Colonic mucosa (tissue), 4 donors: ENCODE measurements at places on chromosomes 11 and 22.

- DNase-seq: peak; percentile 23
These were observed 16.4 kb upstream of the PAMR1 start for GRCh38 chr11:35541621-35542375.

- no peak for DNase-seq
These were observed 135.8 kb upstream of the SPON1 start for GRCh38 chr11:13826505-13827278.

GRCh38 chr11:112459001-112459400, 198.3 kb upstream of the PLET1 start:
- no peak for DNase-seq

DNA sequence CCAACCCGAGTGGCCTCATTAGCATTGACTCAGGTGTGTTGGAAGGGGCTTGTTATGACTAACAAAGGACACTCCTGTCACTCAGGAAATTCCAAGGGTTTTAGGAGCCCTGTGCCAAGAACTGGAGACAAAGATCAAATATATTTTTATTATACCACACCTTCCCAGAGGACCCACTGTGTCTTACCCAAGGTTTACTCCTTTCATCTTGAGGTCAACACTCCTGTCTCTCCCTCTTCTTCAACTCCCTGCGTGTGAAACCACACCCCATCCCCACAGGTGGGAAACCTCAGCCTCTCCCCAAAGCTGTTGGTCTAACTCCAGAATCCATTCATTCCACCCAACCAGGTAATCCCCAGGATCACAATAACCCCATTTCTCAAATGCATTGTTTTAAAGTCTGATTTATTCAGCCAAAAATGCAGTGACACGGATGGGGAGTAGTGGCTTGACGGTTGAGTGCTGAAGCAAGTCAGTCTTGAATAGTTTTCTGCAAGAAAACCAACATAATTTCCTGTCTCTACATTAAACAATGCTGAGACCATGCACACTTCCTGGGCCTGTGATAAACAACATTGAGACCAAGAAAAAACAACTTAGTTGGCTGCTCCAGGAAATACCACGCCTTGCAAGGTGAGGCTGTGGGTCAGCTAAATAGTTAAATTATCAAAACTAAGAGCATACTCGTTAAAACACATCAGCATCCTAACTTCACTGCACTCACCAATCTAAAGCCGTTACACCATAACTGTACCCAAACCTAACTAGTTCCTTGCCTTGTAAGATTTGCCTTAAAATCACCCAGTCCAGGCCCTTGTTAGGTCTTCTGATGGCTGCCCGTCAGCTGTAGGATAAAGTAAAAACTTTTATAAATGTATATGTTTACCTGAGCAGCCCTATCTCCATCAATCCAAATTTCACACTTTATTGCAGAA, 38.5 kb upstream of the SPON1 start:
- no peak for DNase-seq

DNA sequence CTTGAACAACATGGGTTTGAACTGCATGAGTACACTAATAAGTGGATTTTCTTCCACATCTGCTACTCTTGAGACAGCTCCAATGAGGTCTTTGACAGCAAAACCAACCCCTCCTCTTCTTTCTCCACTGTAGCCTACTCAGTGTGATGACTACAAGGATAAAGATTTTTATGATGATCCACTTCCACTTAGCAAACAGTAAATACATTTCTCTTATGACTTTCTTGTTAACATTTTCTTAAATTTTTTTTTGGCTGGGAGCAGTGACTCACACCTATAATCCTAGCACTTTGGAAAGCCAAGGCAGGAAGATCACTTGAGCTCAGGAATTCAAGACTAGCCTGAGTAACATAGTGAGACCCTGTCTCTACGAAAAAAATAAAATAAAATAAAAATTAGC, 9.9 kb upstream of the EIF4G2 start:
- no peak for DNase-seq

GRCh38 chr11:17887779-17888178, 125.1 kb downstream of the SERGEF start:
- no peak for DNase-seq

GRCh38 chr11:130522284-130522961, 74.0 kb downstream of the ADAMTS15 start:
- peak; percentile 70 for DNase-seq

DNA sequence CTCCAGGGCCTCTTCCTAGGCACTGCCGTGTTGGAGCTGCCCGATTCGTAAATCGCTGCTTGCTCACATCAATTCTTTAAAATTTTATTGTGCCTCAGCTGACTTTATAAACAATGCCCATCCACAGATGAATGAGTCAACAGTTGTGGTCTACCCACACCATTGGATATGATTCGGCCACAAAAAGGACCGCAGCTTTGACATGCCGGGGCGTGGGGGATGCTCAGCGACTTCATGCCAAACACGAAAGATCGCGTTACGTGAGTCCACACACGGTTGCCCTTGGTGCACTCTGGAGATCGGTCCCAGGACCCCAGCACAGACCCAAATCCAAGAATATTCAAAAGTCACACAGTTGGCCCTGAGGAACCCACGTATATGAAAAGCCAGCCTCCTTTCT, 195.7 kb downstream of the CTTN start:
- no peak for DNase-seq
